ENCODE measurements at places on chromosomes 2 and 18.

- DNase-seq = no peak
Observed at GRCh38 chr2:127768775-127769479, 42.0 kb downstream of the WDR33 start.

GRCh38 chr2:106969777-106970176 is 83.8 kb upstream of the ST6GAL2 start:
- no peak for DNase-seq

GRCh38 chr2:27441958-27442919 is at the start of gene KRTCAP3:
KRTCAP3 (plus strand) TSS chr2:27442381; CDS start chr2:27442413, 32 bp downstream.
- peak; percentile 75 for DNase-seq

DNA sequence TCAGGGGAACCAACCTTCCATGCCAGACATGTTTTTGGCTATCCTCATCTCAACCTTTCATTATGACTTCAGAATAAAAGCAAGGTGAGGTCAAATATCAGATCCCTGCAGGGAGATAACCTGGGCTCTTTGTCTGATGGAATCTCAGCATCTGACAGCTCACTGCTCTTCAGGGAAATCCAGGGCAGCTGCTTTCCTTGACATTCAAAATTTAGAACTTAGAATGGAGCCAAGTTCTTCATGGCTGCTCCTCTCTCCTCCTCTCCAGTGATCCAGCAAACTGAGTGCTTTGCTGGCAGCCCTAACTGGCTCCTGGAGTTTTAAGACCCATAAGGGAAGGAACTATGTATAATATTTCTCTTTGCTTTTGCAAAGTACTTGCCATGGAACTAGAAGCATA is 716.3 kb downstream of the TSN start:
- DNase-seq = no peak

DNA sequence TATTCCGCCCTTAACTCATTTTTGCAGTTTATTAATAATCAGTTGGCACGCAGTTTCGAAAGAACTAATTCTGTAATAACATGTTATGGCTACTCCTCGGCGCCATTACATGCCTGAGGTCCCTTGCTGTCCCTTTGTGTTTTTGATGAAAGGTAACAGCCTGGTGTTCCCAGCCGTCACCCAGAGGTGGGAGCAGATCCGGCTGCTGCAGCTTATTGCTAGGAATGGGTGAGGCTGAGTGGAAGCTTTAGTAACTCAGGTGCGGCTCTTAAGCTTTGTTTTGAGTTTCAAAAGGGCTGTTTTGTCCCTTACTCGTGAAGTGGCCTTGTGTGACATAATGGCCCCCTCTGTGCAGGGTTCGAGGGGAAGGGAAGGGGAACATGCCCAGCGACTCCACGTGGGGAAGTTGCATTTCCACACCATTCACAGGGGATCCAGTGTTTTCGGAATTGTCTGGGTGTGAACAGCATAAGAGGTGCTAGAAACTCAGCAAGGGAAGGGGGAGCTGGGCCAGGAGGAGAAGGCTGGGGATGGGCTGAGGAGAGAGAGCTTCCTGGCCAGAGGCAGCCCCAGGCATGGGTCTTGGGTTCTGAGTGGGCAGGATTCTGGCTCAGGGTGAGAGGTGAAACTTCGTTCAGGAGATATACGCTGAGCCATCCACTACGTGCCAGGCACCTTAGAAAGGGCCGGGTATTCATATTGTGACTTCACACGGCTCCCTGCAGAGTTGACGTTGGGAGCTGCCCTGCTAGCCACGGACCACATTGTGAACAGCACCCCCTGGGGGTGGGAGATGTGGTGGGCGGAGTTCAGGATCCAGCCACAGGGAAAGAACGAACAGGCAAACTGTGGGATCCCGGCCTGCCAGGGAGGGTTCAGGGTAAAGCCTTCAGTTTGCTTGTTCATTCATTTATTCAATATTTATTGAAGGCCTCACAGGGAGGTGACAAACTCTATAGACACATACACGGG is 84.4 kb downstream of the TGOLN2 start:
- DNase-seq = no peak

- DNase-seq = no peak
Observed at GRCh38 chr18:65808759-65809158, 57.9 kb downstream of the CDH7 start.

GRCh38 chr2:74979844-74980243 is 21.4 kb downstream of the POLE4 start:
- no peak for DNase-seq

- DNase-seq = no peak
Observed at GRCh38 chr2:30910686-30911085, 103.4 kb upstream of the CAPN13 start.
